ENCODE measurements at places on chromosomes 1 and 21.

GRCh38 chr1:12158357-12159092 is 8.3 kb upstream of the TNFRSF1B start:
- DNase-seq: no peak

- DNase-seq: no peak
Observed at GRCh38 chr21:41290106-41290799, 26.3 kb upstream of the FAM3B start.

DNA sequence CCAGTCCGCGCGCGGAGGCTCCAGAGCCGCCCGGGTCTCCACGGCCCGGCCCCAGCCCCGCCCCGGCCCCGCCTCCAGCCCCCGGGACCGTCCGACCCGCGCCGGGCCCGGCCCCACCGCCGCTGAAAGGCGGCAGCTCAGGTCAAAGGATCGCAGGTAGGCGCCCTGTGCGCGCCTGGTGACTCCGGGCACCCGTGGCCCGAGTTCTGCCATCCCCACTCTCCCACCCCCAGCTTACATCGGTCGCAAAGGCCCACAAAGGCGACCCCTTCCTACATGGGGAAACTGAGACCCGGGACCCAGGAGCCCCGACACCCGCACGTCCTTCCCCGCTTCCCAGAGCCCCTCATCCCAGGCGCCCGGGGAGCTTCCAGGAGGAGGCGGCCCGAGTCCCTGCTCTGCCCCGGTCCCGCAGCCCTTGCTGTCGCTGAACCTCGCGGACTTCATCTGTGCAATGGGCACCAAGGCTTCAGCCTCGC is at the start of gene TMEM200B:
Gene TMEM200B, minus strand, starts transcription at position 17 of the 479 bp plus-strand sequence. CDS start 2,075 bp downstream, outside the sequence.
- no peak for DNase-seq

DNA sequence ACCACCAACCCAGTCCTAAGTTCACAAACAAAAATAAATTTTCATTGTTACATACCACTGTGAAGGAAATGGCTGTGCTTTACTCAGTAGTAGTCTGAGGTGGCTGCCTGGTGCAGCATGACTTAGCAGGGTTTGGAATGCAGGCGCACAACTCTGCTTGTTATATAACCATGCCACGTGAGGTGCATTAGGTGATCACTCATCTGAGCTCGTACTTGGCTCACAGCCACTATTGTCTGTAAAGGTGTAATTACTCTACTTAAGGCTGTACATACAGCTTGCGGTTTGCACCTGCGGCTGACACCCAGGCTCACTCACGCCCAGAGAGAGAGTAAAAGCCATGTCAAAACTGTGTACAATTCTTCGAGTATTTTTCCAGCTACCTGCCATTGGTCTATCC is 599.4 kb downstream of the LTN1 start:
- DNase-seq: peak; percentile 89

GRCh38 chr1:110420874-110421793 is 13.6 kb upstream of the LAMTOR5 start:
- no peak for DNase-seq

DNA sequence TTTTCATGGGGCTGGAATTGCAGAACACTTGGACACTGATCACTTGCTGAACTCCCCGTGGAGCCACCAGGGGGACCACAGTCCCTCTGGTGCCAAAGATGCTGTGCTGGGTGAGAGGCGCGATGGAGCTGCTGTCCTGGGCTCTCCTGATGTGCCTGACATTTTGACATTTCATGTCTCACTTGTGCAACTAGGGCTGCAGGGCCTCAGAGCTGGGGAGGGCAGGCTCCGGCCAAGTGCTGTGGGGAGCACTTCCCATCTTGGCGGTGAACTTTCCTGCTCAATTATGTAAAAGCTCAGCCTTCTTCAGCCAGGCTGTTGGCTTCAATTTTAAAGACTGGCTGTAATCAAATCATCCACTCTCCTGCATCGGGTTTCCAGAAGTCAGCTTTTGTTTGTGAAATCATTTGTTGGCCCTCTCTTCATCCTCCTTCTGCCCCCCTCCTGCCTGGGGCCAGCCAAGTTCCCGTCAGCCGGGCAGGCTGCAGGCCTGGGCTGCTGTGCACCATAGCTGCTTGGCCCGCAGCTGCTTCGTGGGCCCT is 36.8 kb downstream of the KCNAB2 start:
- no peak for DNase-seq

DNA sequence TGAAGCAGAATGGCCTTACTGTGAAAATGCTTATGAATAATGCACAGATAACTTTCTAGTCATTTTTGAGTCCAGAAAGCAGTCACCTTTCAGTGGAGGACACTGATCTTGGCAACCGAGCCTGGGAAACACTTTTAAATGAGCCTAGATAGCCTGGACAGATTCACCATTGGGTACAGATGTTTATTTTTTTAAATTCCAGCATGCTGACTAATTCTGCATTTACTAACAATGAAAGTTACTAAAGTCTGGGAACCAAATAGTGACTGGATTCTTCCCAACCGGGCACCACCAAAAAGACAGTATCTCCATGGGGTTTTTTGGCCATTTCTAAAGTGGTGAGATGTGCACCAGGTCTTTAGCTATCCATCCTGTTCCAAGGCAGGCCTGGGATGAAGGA is 3.3 kb upstream of the FMOD start:
- DNase-seq: no peak

GRCh38 chr1:174191349-174191862 is 32.1 kb downstream of the RABGAP1L start:
- no peak for DNase-seq

DNA sequence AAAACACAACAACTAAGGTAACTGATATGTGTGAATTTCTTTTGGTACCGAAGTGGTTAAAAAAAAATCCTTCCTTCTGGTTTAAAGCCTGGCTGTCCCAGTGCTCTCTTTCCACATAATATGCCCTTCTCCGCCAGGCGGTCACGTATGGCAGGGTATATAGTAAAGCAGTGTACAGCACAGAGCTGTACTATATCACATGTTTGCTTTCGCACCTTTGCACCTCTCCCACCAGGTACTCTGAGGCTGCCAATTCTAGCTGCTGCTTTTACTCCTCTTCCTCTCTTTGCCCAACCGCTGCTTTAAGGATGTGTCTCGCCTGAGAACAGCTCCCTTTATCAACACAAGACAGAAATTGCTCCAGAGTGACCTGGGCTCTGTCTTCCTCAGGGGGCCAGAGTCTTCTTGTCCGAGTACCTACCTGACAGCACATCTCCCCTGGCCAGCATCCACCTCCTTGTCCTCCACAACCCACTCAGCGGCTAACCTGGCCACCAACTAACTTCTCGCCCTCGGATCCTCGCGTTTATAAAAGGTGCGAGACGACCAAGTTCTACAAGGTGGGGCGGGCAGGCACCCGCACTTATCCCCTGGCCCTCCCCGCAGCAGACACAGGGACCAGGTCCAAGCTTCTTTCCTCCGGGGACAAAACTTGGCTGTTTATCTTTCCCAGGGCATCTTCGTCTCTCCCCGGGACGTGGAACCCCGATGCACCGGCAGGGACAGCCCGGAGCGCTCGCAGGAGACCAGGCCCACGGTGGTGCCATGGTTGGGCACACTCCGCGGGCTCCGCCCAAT is 1.6 kb downstream of the COLGALT2 start:
- DNase-seq: peak; percentile 18

DNA sequence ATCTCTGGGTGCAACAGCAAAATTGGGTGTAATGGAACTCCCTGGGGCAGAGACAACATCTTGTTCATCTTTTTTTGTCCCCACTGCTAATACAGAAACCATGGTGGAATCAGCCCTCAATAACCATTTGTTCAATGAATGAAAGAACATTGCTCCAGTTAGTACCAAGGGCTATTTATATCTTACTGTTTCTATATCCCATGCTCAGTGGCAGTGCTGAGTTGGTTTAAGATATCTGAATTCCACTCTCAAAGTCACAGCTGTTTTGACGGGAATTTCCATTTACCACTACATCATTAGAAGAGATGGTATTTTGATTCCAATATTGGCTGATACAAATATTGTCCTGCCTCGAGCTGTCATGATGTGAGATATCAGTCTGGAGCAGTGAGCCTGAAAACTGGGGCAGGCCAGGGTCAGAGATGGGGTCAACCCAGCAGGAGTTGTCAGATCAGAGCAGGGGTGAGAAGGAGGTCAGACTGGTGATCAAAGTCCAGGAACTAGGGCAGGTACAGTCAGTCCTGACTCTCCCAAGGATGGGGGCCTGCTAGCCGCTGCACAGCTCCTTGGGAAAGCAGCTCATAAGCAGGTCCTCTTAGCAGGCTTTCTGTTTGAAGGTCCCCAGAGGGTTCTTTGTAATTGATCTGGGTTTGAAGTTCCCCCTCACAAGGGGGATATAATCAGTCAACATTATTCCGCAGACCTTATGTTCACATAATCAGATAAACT is 5.8 kb upstream of the PHC2 start:
- DNase-seq: no peak

DNA sequence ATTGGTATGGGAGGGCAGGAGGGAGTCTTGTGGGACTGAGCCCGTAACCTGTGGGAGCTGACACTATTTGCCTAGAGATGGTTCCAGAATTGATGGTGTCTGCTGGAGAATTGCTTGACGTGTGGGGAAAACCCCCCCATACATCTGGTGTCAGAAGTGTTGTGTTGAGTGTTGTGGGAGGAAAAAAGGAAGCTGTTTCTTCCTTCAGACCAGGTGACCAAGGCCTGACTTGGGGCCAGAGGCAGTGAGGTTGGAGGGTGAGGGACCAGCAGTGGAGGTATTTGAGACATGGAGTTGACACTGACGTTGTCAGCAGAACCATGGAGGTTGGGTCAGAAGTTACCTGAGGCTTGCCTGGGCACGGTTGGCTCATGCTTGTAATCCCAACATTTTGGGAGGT is 8.3 kb downstream of the SHISAL2A start:
- DNase-seq: no peak

GRCh38 chr1:101191049-101191448 is 45.8 kb upstream of the S1PR1 start:
- DNase-seq: no peak

GRCh38 chr1:177645491-177646190 is 324.2 kb downstream of the SEC16B start:
- no peak for DNase-seq

DNA sequence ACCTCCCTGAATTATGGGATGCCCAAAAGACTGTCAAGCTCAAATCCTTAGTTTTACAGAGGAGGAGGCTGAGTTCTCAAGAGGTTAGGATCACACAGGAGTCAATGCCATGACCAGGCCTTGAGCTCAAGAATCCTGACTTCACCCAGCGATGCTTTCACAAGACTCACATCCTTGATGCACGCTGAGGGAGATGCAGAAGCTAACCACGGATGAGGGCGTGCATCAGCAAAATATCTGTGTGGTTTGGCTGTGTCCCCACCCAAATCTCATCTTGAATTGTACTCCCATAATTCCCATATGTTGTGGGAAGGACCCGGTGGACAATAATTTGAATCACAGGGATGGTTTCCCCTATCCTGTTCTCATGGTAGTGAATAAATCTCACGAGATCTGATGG is 133.2 kb downstream of the KCNJ6 start:
- DNase-seq: no peak

DNA sequence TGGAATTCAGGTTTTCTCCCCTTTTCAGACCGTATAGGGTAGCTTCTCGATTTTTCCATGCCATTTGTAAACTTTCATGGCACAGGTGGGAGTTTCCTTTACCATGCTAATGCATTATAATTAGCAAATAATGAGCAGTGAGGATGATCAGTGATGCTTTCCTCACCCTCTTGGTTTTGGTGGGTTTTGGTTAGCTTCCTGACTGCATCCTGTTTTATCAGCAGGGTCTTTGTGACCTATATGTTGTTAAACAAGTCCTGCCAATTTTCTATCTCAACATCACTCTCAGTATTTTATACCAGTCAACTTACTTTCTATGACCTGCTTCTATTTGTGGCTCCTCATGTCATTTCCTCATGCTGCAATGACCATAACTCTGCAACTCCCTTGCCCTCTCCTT is 1345.1 kb downstream of the NCAM2 start:
- no peak for DNase-seq

GRCh38 chr1:19013826-19014548 is 57.5 kb upstream of the IFFO2 start:
- DNase-seq: no peak

- DNase-seq: no peak
Observed at GRCh38 chr1:224558904-224559303, 57.2 kb upstream of the CNIH3 start.

DNA sequence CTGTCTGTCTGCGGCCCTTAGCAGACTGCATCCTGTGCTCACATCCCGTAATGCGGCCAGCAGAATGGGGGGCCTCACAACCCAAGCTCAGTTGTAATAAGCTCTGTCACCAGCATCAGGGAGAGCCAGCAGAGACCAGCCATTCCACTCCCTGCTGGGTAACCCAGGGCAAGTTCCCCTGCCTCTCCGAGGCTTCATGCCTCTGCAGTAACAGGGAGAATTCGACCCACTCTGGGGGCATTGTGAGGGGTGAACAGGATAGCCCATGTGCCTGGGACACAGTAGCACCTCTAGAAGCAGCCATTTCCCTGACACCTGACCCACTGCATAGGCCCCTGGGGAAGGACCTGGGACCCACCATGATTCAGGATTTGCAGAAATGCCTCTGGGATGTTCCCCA is 461.2 kb downstream of the MATN1 start:
- no peak for DNase-seq

DNA sequence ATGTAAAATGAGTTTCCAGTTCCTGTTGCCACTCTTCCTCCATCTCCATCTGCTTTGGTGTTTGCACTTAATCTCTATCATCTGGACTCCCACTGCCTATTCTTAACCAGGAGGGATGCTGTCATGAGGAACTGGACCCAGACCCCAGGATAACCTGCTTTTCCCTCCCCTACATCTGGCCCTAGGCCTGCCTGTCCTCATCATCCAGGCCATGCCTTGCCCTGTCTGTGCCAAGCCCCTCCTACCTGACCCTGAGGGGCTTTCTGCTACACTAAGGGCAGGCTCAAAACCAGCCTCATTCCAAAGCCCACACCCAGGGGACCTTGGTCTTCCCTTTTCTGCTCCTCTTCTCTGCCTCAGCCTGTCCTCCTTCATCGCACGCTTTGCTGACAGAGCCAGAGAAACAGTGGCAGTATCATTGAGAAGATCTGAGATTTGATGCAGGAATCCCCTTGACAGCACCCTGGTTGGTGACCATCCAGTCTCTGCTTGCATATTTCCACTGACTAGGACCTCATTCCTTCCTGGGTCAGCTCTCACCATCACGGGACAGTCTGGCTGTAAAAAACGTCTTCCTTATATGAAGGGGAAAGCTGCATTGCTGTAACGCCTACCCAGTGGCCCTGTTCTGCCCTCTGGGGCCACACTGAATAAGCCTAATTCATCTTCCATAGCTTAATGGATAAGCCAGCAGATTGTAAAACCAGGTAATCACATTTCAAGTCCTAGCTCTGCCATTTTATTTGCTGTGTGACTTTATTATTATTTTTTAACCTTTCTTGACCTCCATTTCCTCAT is 38.8 kb downstream of the PLXNA2 start:
- DNase-seq: no peak

- peak; percentile 82 for DNase-seq
Observed at GRCh38 chr1:240906477-240906876, 294.5 kb upstream of the GREM2 start.

- DNase-seq: no peak
Observed at GRCh38 chr1:153619171-153619570, 3.0 kb upstream of the S100A14 start.

DNA sequence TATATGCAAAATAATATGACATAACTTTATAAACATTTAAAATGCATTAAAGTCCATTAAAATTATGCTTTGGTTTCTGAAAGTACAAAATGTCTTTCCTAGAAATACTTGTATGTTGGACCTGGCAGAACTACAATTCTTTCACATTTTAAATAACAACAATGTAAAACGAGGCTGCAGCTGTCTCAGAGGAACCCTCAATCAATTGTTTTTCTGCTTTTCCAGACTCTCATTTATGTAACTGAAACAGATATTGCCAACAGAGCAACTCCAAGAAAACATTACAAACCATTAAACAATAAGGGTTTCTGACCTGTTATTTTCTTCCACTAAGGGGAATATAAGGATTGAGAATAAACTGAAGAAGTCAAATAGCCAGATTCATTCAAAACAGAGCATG is 1193.4 kb downstream of the NCAM2 start:
- DNase-seq: no peak

Data from NCI-H146 (cell line).